AG08396 (cell line): ENCODE measurements at places on chromosomes 3 and 15.

GRCh38 chr15:68508485-68509189 lies 70.2 kb upstream of the CORO2B start:
- no peak for DNase-seq

GRCh38 chr3:31615071-31615875 lies 82.5 kb downstream of the STT3B start:
- no peak for DNase-seq

DNA sequence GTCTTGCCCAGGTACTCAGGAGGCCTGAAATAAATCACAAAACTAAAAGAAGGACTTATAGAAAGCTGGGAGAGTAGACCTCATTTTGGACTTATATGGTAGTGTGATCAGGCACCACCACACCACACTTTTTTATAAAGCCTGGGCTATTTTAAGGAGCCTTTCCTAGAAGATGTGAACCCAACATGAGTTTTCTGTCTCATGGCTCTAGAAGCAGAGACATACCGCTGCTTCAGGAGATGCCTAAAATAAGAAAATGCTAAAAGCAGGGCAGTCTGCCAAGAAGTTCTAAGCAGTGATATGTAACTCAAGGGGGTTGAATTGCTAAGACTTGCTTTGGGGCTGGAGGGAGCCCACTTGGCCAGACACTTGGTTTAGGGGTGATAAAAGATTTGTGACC lies 49.6 kb downstream of the SUMF1 start:
- DNase-seq = no peak

DNA sequence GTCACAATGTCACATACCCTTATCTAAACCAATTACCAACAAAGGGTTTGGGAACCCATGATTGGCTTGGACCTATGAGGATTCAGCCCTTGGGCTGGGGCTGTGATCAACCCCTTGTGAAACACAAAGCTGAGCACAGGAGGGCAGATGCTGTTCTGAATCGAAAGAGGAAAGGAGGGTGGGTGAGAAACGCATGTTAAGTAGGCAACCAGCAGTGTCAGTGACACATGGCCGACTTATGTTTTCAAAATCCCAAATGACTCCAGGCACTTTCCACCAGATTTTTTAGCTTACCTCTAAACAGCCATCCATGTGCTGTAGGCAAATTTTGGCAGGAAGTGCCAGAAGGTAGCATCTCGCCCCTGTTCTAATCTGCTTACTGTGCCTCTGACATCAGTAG lies 34.1 kb upstream of the KLHL25 start:
- no peak for DNase-seq

DNA sequence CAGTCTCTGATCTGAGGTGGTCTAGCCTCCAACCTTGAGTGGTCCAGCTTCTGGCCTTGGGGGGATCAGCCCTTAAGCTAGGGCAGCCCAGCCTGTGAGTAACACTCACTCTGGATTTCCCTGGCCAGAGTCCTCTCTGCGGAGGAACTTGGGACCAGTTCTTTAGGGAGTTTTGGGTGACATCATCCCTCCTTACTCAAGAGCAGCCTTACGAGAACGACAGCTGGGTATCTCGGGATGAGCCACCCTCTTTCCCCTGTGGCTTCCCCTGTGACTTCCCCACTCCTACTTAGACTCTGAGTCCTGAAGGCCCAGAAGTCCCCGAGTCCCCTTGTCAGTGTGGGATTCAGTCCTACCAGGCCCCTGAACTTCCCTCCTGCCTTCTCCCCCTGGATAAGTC lies 10.2 kb upstream of the PLXND1 start:
- DNase-seq = peak; percentile 64

DNA sequence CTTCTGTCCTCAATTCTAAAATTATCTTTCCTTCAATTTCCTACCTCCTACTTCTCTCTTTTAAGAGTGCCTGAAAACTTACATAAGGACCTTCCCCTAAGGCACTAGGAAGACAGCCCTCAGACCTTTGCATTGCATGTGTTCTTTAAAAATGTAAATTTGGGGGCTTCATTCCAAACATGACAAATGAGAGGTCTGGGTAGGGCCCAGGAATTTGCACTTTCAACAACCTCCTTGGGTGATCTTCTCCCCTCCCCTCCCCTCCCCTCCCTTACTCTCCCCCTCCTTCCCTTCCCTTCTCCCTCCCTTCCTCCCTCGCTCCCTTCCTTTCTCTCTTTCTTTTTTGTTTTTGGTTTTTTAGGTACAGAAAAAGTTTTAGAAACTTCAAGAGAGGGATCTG lies 18.7 kb downstream of the USF3 start:
- DNase-seq = no peak

DNA sequence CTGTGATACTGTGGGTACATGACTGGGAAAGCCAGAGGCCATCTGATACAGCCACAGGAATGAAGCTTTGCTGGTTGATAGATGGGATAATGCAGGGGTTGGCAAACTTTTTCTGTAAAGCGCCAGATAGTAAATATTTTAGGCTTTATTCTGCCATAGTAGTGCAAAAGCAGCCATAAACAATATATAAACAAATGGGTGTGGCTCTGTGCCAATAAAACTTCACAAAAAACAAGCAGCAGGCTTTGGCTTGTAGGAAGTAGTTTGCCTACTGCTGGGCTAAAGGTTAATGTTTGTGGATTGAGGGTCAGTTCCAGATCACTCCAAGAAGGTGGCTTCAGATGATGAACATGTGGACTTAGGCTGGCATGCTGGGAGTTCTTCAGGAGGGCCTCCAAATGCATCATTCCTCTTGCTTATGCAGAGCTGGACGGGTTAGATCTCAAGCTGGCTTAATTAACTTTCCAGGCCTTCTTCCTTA lies 305.7 kb downstream of the RPLP1 start:
- no peak for DNase-seq

GRCh38 chr3:191259486-191259885 lies 60.4 kb downstream of the OSTN start:
- DNase-seq = no peak

DNA sequence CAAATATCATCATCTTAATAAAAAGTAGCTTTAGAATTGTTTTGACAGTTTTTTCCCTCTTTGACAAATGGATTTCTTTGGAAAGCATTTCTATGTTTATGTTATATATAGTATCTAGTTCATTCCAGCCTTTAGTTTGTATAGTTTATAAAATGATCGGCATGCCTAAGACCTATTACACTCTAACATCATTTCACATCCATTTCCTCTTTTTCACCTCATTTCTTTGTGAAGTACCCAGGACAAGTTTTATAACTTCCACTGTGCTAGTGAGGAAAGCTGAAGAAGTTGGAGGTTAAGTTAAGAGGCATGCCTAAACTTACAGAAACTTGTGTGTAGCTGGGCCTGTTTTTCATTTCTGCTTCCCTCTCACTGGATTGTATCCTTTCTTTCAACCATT lies 178.4 kb downstream of the TP63 start:
- DNase-seq = no peak

- no peak for DNase-seq
These were observed 156.0 kb upstream of the SOX2 start for GRCh38 chr3:181555681-181556080.

GRCh38 chr3:31936420-31937060 lies 44.5 kb downstream of the OSBPL10 start:
- DNase-seq = no peak

- no peak for DNase-seq
These were observed 63.6 kb downstream of the ZNF621 start for GRCh38 chr3:40588406-40588805.

DNA sequence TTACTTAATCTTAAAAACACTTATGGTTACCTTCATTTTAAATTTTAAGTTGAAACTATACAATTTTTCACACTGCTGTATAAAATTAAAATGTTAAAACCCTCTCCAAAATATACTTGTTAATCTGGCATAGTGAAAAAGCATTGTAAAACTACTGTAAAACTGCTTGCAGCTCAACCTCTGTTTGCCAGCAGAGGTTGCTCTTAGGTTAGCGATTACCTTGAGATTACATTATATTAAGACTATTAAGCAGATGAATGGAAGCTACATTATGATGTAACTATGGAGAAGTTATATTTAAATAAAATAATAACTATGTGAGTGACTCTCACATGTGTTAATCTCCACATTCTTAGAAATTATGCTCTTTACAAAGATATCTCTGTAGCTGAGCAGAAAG lies 143.6 kb upstream of the SLITRK3 start:
- no peak for DNase-seq

DNA sequence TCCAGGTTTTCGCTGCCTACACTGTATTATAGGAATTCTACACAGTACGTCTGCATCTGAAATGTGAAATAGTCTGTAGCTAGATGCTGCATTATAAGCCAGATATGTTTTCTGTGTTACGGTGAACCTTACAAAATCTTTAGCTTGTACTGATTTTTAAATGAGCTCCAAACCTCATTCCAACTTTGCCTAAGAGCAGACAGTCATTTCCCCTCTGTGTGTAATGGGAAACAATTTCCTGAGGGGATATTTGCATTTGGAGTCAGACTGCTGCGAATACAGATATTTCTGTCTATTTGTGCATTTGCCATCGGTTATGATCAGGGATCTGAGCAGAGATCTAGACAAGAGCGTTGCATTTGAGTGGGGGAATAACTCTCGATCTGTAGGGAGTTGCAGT lies 37.5 kb downstream of the ARNT2 start:
- no peak for DNase-seq

- DNase-seq = no peak
These were observed 42.2 kb downstream of the SLC9A9 start for GRCh38 chr3:143806038-143806437.

GRCh38 chr3:194084284-194084683 lies 51.7 kb upstream of the HES1 start:
- DNase-seq = no peak

DNA sequence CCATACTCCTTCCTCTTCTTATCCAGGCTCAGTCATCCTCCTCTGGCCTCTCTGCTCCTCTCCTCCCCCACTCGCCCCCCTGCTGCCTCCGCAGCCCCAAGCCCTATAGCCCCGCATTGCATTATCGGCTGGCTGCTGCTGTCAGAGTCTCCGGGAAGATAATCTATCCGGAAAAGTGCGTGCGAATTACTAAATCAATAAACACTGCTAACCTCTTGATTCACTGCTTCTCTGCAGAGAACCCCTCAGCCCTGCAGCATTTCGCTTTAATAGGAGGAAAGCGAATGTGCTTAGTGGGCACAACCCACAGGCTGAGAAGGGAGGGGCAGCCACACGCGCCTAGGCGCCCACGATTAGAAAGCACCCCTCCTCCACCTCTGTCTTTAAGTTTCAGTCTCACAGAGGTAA lies 167.6 kb downstream of the ABHD5 start:
- no peak for DNase-seq
